NCI-H2081 (cell line): ENCODE measurements at places on chromosomes 6 and 20.

- DNase-seq: no peak
These were observed 85.7 kb downstream of the MRAP2 start for GRCh38 chr6:84119277-84119676.

GRCh38 chr6:169857343-169858292, 106.2 kb downstream of the ERMARD start:
- no peak for DNase-seq

DNA sequence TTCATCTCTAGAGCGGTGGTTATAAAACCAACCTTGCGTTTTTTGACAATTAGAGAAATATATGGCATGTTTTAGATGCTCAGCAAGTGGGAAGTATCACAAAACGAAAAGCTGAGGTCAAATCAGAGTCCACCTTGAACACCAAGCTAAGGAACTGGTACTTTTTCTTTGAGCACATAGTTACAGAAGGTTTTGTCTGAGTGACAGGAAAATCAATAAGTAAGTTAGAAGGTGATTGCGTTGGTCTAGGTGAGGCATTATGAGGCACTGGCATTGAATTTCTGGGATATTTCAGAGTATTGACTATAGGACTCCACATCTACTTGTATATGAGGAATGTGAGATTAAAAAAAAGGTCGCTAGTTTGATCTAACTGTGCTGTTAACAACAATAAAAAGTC, 597 bp upstream of the HINT3 start:
- no peak for DNase-seq

GRCh38 chr20:44073011-44073674, 113.8 kb downstream of the JPH2 start:
- DNase-seq: no peak

DNA sequence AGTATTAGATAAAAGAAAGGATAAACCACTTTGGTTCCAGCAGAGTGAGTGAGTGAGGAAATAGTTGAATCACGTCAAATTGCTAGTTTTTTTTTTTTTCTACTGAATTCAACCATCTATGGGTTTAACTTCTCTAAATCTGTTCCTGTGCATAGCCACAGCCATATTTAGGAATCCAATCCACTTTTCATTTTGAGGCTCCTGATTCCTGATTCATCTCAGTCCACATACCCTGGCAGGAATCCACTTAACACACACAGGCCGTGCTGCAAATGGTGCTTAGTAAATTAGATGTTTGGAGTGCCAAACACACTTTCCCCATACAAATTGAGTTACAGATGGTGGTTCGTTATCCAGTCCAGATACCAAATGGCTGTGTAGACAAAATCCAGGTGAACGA, 220.3 kb downstream of the ALDH8A1 start:
- peak; percentile 66 for DNase-seq

DNA sequence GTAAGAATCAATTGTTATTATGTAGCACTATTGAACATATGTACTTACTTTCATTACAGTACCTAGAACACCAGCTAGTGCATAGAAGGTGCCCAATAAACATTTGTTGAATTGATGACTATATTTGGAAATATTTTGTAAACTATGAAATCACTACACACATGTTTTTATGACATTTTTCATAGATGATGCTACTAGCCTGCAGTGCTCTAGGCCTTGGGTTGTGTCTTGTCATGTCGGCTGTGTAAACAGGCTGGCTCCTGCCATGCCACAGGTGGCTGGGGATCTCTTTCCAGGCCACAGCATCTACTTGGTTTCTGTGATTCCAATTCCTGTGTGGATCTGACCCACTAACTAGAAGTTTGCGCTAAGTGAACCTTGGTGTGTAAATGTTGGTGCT, 43.3 kb upstream of the EDN1 start:
- DNase-seq: no peak

DNA sequence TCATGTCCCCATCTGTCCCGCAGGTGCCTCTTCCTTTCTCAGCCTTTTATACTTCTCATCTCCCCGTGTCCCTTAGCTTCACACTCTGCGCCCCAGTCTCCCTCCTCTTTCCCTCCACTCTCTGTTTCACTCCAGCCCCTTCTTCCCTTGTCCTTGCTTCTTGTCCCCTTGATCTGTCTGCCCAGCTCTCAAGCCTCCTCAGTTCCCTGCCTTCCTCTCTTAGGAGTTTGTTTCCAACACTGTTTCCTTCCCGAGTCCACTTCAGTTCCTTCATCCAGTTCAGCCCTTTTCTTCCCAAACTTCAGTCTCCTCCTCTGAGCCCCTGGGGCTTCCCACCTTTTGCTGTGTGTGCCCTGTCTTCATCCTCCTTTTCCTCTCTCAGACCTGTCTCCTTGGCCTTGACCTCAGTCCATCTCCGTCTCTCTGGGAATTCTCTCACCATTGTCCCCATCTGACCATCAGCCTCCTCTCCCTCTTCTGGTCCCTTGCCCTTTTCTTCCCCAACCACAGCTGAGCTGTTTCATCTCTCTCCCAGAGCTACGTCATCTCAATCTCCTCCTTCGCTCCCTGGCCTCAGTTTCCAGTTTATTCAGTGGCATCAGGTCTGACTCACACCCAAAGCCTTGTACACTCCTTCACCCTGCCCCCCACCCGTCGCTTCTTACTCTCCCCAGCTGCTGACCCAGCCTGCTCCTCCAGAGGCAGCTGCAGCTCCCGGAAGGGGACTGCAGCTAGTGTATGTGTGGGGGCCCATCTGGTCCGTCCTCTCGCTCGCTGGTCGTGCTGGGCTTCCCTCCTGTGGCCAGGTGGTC, 2.7 kb upstream of the DDR1 start:
- no peak for DNase-seq

DNA sequence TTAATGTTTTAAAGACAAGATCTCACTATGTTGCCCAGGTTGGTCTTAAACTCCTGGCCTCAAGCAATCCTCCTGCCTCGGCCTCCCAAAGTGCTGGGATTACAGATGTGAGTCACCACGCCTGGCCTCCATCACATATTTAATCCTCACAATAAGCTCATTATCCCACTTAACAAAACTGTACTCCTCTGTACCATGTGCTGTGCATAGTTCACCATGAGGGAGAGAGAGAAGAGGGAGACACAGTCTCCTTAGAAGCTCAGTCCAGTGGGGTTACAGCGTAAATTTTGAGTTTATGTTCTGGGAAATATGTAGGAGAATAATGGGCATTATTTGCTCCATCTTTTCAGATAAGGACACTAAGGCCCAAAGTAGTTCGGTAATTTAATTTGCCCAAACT, 7.9 kb upstream of the CPNE5 start:
- no peak for DNase-seq

GRCh38 chr6:146545581-146545980, 1.9 kb downstream of the RAB32 start:
- DNase-seq: no peak

- no peak for DNase-seq
These were observed 86.6 kb downstream of the GCLC start for GRCh38 chr6:53458105-53458866.

DNA sequence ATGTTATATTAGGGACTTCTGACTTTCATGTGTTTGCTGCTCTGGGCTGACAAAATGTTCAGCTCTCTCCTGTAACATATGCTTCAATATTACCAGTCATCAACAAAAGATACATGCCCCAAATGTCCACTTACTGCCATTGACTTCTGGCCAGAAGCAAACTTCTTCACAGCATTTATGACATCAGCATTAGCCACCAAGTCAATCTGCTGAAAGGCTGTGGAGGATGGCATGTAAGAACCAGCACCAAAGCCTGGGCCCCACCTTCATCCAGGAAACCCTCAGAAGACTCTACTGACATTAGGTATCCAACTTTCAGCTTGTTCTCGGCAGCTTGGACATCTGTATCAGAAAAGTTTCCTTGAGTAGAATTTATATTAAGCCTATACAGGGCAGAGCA, 595.5 kb downstream of the COL12A1 start:
- DNase-seq: no peak

- no peak for DNase-seq
These were observed 19.6 kb upstream of the LTV1 start for GRCh38 chr6:143823548-143823947.

DNA sequence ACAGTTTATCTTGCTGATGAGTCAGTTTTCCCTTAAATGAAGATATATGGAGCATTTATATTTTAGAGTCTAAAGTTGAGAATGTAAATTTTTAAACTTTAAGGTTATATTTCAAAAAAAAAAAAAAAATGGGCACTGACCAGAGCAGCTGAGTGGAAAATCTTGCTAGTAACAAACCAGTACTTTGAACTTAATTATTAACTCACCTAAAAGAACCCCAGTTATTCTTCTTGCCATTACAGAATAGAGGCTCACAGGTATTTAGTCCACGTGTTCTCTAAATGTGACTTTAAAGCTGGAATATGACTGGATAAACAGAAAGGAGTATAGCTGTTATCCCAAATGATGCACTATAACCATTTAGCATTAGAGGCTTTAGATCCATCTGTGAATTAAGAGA, 178.4 kb downstream of the COL9A1 start:
- no peak for DNase-seq

DNA sequence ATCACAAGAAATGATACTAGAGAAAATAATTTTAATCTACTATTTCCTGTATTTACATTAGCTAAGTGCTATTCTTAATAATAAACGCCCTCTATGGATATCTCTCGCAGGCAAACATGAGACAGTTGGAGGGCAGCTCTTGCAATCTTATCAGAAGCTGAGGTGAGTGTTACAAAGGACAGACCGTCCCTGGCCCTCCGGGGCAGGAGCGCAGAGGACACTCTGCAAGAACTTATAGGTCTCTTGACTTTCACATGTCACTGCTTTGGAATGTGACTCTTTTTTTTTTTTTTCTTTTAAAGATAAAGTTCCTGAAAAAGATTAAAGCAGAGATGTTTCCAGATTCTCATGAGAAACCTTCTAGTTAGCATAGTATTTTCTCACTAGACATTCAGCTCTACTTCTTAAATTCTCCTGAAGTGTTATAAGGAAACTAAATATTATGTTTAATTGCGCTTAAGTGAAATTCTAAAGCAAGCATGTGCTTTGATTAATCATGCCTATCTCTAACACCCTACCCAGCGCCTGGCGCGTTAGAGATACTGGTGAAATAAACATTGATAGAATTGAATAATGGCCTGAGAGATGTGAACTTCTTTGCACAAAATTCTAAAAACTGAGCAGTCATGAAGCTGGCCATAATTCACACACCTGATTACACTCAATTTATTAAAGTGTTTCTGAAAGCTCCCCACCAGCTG, 57.4 kb downstream of the SYTL3 start:
- no peak for DNase-seq

GRCh38 chr20:61162451-61162850, 89.6 kb upstream of the CDH4 start:
- DNase-seq: no peak

GRCh38 chr6:35694462-35694861, 5.7 kb upstream of the FKBP5 start:
- DNase-seq: no peak

- no peak for DNase-seq
These were observed 434.7 kb upstream of the SOX4 start for GRCh38 chr6:21158873-21159272.

- DNase-seq: no peak
These were observed 641.2 kb upstream of the CHD6 start for GRCh38 chr20:42259389-42259788.

- no peak for DNase-seq
These were observed 62.7 kb downstream of the FOXC1 start for GRCh38 chr6:1672379-1672778.

GRCh38 chr6:54206510-54206909, 95.3 kb downstream of the MLIP start:
- no peak for DNase-seq

- no peak for DNase-seq
These were observed 123.7 kb downstream of the IRF4 start for GRCh38 chr6:515267-515666.

- no peak for DNase-seq
These were observed 85.7 kb upstream of the F13A1 start for GRCh38 chr6:6405997-6406714.

- no peak for DNase-seq
These were observed 10.6 kb downstream of the TAAR1 start for GRCh38 chr6:132648356-132648755.

- no peak for DNase-seq
These were observed 101.5 kb upstream of the MARCKS start for GRCh38 chr6:113755449-113756289.

DNA sequence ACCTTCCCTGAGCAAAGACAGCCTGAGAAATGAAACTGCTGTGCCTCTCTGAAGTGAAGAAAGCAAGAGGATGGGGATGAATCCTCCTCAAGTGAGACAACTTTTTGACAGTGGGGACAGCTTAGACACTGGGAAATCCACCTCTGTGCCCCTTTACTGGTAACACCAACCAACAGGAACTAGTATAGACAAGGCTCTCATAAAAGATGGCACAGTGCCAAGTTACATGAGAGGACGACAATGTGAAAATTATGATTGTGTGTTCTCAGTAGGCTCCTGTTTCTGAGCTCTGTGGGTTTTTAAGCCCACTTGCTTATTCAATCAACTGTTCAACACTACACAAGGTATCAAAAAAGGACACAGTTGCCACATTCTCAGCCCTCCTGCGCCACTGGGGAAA, 41.6 kb upstream of the LYRM2 start:
- DNase-seq: peak; percentile 23

GRCh38 chr6:11322252-11322885, 89.9 kb upstream of the NEDD9 start:
- DNase-seq: no peak

DNA sequence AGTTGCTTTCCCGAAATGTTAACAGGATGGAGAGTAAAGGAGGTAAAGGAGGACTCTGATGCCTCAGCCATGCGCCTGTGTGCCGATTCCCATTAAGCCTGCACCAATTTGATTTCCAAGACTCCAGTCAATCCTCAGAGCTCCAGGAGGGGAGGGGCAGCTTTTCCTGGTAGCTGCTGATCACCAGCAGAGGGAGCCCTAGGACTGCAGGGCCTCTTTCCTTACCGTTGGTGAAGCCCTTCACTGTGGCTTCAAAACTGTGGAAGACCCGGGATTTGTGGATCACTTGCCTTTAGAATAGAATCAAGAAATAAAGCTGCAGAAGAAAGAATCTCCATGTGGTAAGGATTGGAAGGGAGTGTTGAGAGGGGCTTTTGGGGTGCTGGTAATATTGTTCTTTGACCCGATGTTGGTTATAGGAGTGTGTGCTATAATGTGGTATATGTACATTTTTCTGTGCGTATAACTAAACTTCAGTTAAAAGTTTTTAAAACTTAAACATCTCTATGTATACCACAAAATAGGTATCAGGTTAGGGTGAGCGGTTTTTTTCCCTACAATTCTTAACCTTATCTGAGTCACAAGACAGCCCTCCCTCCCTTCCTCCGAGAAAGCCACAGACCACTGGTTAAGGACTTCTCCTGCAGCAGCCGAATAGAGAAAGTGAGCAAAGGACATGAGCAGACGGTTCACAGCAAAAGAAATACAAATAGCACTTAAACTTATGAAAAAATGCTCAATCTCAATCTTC, 6.9 kb upstream of the OSER1 start:
- peak; percentile 74 for DNase-seq

DNA sequence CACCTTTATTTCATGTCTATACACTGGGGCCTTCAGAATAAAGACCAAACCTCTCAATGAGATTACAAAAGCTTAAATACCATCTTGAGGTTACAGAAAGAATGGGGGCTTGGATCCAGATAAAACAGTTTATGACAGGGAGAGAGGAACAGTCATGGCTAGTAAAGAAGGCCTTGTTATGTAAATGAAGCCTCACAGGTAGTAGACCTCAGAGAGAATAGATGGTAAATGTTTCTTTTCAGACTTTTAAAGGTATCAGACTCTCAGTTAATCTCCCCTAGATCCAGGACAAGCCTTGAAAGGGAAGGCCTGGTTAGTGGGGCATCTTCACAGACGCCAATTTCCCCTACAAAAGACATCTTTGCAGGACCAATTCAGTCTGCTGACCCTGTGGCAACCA, 1325.6 kb downstream of the HACE1 start:
- DNase-seq: no peak

GRCh38 chr6:90008908-90009501, 114.7 kb downstream of the GJA10 start:
- no peak for DNase-seq
